ENCODE measurements at places on chromosomes 2 and 18.

GRCh38 chr2:215664847-215665525 lies 229.1 kb upstream of the FN1 start:
- DNase-seq = peak; percentile 54

GRCh38 chr2:61435291-61435690 lies 35.6 kb downstream of the USP34 start:
- no peak for DNase-seq

- DNase-seq = peak; percentile 23
Observed at GRCh38 chr2:133241224-133241571, 327.1 kb downstream of the NCKAP5 start.

DNA sequence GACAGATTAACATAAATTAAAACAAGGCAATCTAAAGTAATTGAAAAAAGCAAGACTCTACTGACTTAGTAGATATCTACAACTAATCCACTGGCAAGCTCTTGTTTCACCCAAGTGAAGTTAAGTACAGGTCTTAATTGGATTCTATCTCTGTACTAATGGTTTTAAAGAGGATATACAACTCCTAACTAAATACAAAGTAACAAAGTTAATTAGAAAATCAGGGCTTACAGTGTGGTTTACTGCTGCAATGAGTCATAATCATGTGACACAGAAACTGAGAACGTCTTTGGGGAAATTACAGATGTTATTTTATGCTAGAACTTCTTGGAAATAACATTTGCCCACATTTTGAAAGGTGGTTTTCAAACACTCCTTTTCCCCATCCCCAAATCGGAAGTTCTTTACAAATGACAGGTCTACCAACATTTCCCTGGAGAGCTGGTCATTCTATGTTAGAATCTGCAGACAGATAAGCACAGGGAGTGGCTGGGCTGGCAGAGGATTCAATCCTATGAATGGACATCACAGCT lies 245.3 kb downstream of the STK39 start:
- DNase-seq = no peak

DNA sequence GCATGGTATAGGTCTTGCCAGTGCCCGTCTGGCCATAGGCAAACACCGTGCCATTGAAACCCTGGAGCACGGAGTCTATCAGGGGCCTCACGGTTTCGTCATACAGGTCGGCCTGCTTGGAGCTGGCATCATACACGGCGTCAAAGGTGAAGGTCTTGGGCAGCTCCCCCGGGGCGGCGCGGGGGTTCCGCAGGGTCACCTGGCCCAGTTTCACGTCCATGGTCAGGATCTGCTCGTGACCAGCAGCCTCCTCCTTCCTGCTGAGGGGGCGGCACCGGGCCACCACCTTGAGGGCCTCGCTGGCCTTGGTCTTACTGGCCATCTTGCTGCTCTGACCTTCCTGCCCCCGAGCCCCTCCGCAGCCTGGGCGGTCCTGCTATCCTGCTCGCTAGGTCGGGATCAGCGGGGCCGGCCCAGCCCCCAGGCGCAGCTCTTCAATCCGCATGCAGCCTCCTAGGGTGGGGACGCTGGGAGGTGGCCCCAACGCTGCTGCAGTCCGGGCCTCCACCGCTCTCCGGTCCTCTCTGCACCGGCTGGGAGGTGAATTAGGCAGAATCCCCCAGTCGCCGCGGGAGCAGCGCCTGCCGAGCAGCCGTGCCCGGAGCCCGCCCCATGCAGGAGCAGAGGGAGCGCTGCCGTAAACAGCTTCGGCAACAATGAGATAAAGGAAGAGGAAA lies 563 bp downstream of the KIF3C start:
- peak; percentile 34 for DNase-seq

GRCh38 chr18:42977982-42978637 lies 137.4 kb downstream of the RIT2 start:
- no peak for DNase-seq

DNA sequence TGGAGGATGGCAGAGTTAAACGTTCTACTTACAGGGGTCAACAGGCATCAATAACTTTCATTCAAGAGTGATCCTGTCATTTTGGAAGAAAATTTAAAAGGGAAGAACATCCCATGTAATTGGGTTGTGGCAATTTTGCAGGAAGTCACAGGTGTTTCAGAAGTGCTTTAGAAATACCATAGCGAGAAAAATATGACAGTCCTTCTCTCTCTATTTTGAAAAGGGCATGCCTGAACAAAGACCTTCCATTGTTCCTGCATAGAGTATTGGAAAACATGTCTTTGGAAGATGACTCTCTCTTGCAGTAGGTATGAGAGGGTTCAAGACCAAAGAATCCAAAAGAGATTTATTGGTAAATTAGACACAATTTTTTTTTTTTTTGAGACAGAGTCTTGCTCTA lies 81.8 kb upstream of the SERTAD2 start:
- DNase-seq = no peak

DNA sequence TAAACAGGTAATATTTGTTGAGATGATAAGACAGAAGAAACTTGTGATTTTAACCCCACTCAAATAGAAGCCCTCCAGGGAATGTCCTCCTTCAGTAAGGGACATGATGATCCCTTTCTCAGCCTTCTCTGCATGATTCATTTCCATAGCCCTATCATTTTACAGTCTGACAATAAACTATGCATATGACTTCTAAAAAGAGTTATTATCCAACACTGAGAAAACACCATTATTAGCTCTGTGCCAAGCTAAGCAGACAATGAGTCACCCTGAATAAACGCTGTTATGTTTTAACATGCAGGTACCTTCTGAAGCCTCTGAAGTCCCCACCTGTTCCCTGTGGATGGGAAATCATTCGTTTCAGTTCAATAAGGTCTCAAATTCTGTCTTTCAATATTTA lies 54.7 kb downstream of the DTNB start:
- peak; percentile 19 for DNase-seq

DNA sequence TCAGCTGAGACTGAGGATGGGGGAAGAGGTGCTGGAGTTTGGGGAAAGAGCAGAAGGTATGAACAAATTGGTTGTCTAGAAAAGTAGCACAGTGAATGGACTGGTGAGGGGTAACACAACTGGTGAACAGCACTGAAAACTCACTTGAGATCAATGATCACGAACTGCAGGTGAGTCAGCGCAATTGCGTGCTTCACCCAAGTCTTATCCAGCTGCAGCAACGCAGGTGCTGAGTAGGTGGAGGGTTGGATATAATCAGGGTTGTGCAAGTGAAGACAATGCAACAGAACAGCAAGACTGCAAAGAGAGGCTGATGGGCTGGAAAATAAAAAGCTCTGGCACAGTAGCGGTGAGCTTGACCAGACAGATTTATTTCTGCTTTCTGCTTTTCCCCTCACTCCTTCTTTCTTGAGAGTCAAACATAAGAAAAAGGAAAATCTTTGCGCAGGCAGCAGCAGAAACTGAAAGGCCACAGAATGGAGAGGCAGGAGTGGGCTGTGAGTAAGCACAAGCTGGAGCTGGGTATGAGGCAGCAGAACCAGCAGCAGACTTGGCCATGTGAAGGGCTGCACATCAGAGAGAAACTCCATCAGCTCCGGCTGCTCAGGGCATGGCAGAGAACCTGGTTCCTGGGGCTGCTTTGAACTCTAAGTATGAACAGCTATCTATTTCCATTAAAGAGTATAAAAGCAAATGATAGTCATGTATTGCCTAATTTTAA lies 99.4 kb upstream of the ARL5A start:
- DNase-seq = no peak

DNA sequence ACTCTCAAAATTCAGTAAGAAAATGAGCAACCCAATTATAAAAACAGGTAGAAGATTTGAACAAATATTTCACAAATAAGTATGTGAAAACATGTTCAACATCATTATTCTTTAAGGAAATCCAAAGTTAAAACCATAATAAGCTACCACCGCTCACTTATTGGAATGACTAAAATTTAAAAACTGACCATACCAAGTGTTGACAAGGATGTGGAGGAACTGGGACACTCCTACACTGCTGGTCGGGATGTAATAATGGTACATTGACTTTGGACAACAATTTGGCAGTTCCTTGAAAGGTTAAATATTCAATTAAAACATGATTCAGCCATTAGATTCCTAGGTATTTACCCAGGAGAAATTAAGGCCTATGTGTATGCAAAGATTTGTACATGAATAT lies 336.5 kb downstream of the IRS1 start:
- DNase-seq = no peak

DNA sequence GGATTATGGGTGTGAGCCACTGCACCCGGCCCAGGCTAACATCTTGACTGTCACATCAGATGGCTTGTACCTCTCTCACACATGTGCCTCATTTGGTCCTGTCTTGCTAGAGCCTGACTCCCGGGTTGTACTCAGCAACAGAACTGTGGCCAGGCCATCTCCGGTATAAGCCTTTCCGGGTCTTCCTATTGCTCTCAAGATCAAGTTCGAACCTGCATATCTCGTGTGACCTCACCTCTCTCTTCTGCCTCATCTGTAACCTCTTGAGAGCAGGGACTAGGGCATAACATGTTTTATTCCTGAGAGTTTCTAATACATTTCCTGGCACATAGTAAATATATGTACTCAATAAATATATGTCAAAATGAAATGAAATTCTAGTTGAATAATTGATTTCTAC lies 114.0 kb downstream of the ACAA2 start:
- DNase-seq = no peak

GRCh38 chr18:9353596-9353995 lies 19.0 kb downstream of the TWSG1 start:
- no peak for DNase-seq

DNA sequence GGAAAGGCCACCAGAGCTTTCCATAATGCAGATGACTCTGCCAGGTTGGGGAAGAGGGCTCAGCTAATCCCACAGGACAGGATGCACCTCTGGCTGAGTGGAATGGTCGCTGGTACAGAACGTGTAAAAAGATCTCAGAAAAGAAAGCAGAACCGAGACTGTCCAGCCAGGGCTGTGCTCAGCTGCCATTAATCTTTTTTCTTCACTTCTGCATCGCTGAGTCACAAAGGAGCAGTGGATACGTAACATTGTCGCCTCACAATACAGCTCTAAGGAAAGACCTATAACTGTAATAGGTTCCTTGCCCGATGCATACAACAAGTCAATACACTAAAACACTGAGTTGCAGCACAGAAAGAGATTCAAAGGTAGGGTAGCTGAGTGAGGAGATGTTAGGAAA lies 354.2 kb downstream of the EN1 start:
- no peak for DNase-seq

- no peak for DNase-seq
Observed at GRCh38 chr2:162416446-162416845, 72.5 kb downstream of the GCA start.

- no peak for DNase-seq
Observed at GRCh38 chr2:174603280-174603679, 5.7 kb upstream of the WIPF1 start.

DNA sequence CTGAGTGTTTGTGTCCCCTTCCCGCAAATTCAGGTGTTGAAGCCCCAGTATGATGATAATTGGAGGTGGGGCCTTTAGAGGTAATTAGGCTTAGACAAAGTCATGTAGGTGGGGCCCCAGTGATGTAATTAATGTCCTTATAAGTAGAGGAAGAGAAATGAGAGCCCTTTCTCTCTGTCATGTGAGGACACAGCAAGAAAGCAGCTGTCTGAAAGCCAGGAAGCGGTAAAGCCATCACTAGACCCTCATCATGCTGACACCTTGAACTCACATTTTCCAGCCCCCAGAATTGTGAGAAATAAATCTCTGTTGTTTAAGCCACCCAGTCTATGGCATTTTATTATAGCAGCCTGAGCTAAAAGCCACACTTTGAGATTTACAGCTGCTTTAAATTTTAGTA lies 1580.0 kb downstream of the LRP1B start:
- no peak for DNase-seq

DNA sequence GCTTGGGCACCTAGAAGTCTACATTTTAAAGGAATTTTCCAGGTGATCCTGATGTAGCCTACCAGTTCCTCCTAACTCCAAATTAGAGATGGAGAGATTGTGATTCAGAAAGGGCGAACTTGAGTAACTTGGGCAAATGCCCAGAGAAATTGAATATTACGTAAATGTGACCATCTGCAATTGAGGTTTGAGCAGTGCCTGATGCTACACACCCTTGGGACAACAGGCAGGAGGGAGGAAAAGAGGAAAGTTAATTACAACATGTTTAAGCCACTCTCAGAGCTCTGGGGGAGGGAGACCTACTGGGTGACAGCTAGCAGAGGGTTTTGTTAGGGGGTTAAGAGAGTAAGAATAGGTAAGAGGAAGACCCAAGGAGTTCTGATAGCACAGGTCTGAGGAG lies 208.9 kb downstream of the LPIN1 start:
- no peak for DNase-seq

- DNase-seq = no peak
Observed at GRCh38 chr18:22348521-22349316, 69.0 kb downstream of the CTAGE1 start.

DNA sequence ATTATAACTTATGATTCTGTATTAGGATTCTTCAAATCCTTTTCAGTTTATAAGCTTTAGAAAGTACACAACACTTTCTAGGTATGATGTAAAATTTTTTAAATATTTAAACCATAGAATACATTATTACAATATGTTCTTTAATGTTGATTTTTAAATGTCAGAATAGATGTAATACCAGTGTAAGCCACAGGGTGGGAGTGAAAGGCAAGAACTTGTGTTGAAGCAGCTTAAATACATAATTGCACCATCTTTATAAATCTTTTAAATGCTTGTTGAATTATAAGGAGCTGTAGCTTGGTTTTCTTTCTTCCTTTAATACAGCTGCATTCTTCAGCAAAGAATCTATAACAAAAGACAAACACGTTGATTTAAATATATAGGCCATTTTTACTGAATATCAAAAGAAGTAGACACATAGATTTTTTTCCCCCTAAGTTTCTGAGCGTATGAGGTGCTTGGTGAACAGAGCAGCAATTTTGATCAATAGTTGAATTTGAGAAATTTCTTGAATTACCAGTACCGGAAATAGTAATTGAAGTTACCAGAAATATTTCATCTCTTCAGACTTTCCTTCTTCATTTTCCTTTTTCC lies 63.0 kb downstream of the TANK start:
- no peak for DNase-seq

DNA sequence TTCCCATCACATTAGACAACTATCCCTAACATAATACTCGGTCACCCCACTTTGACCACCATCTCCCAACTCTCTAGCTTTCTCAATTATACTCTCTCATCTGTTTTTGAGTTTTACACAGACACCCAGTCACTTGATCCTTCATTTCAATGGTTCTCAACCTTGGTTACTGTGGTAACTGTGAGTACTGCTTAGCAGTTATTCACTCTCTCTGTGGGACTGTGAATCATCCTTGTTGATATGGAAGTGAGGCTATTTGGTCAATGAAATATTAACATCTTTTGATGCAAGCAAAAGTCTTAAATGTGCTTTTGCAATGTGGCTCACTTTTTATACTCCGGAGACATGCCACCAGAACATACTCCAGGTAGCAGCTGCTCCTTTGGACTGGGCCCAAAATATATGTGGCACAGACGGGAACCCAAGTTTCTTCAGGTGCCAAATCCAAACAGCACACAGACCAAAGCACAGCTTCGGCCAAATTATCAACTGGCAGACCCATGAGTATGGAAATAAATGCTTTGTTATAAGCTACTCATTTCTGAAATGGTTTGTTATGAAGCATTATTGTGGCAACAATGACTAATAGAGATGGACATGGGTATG lies 75.0 kb upstream of the SLC25A52 start:
- peak; percentile 4 for DNase-seq
